Osteoblast (primary cell): ENCODE measurements at places on chromosomes 2 and 18.

DNA sequence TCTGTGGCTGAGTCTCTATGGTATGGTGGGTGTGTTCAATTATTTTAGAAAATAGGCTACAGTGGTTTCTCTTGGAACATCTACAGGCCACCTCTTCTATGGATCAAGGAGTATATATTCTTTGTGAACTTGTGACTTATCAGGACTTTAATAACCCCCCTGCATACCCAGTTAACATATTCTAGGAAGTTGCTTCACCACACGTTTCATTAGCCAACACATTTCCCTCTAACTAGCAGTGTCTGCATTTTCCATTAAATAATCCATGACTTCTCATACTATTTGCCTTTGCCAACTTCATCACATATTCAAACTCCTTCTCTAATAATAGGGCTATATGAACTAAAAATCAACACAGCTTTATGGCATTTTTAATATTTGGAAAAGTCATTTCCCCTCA, 187.6 kb upstream of the ARL4C start:
- no peaks in the 10 kb centered on the region for H3K36me3 ChIP-seq
- DNase-seq, result no peak
- peaks cover 25% of the 10 kb centered on the region for H3K4me1 ChIP-seq
- H3K27ac ChIP-seq, result no peak overlapping the region

GRCh38 chr2:236120141-236120601, 48.0 kb downstream of the GBX2 start:
- no peaks in the 10 kb centered on the region for H3K4me1 ChIP-seq
- no peaks in the 10 kb centered on the region for H3K36me3 ChIP-seq
- no peak overlapping the region for H3K4me3 ChIP-seq
- no peak overlapping the region for H3K27ac ChIP-seq

- peaks cover 22% of the 10 kb centered on the region for H3K4me1 ChIP-seq
- H3K4me3 ChIP-seq, result peak within 1 kb of the TSS; percentile 78
- no peaks in the 10 kb centered on the region for H3K27me3 ChIP-seq
- peak within 1 kb of the TSS; percentile 72 for H3K27ac ChIP-seq
- no peaks in the 10 kb centered on the region for H3K36me3 ChIP-seq
Observed at GRCh38 chr2:9003616-9004337, at the start of gene MBOAT2. Gene MBOAT2 (minus strand): TSS chr2:9003684. CDS start chr2:9003614, 70 bp downstream.

- no peaks in the 10 kb centered on the region for H3K4me1 ChIP-seq
- no peak overlapping the region for H3K4me3 ChIP-seq
- H3K27me3 ChIP-seq, result peaks cover 7% of the 10 kb centered on the region
- no peaks in the 10 kb centered on the region for H3K36me3 ChIP-seq
Observed at GRCh38 chr2:241532733-241533601, 24.6 kb upstream of the STK25 start.

DNA sequence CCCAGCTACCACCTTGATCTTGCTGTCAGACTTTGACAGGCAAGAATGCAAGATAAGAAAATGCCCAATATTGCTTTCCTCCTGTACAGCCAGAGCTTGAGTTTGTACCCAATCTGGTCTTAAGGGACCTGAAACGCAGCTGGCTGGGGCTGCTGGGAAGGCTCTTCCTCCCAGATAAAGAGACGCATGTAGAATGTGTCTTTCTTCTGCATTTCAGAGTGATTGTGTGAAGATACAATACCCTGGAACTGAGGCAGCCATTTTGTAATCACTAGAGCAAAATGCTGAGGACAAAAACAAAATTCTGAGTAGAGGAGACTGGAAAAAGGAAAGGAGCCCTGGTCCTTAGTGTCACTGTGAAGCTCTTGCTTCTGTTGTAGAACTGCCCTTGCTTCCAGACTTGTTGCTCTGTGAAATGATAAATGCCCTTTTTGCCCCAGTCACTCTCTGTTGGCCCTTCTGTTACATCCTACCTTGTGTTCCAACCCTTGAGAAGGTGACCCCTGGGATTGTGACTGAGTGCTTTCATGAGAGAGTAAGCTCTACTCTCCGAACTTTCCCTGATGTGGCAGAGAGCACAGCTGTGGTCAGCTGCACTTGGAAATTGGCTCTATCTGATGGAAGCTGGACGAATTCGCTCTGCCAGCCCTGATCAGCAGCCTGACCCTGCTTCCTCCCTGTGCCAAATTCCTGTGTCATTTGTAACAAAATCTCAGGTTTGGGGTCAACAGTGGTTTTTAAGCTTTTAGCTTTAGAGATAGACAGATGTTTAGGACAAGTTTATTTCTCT, 137.4 kb upstream of the RBMS1 start:
- no peak overlapping the region for H3K27ac ChIP-seq
- H3K4me1 ChIP-seq, result peaks cover 29% of the 10 kb centered on the region
- H3K4me3 ChIP-seq, result peak overlapping the region; percentile 5
- no peaks in the 10 kb centered on the region for H3K27me3 ChIP-seq
- H3K36me3 ChIP-seq, result no peaks in the 10 kb centered on the region

GRCh38 chr18:79396431-79397246, 909 bp downstream of the NFATC1 start:
- H3K27me3 ChIP-seq, result peaks cover 15% of the 10 kb centered on the region
- peak overlapping the region; percentile 59 for H3K4me3 ChIP-seq
- peak; percentile 93 for DNase-seq
- no peaks in the 10 kb centered on the region for H3K36me3 ChIP-seq

DNA sequence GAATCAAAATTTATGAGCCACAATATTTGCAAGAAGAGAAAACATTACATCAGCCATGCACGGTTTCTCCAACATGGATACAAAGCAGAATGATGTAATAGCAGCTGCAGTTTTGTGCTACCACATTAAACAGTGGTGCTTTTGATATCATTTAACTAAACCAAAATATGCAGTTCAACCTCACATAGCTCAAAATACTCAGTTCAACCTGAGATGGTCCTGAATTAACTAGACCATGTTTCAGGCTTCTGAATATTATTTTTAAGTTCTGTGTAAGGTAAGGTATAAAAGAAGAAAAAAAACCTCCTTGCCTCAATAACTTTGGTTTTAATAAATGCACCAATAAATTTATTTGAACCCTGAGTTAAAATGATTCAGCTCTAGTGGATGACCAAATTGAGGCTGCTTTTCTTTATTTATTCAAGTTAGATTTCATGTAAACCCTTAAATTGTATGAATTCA, 18.8 kb upstream of the TSPYL6 start:
- DNase-seq, result no peak
- H3K4me1 ChIP-seq, result no peaks in the 10 kb centered on the region
- no peaks in the 10 kb centered on the region for H3K36me3 ChIP-seq
- H3K27ac ChIP-seq, result no peak overlapping the region
- no peaks in the 10 kb centered on the region for H3K27me3 ChIP-seq

GRCh38 chr2:203412546-203413331, 84.5 kb downstream of the ABI2 start:
- peaks cover 43% of the 10 kb centered on the region for H3K36me3 ChIP-seq
- H3K4me1 ChIP-seq, result peaks cover 12% of the 10 kb centered on the region
- H3K4me3 ChIP-seq, result no peak overlapping the region
- H3K27ac ChIP-seq, result peak overlapping the region; percentile 29

GRCh38 chr2:102251042-102251848, 60.1 kb upstream of the IL1RL1 start:
- DNase-seq, result peak; percentile 86
- H3K4me3 ChIP-seq, result peak overlapping the region; percentile 69
- no peaks in the 10 kb centered on the region for H3K27me3 ChIP-seq
- no peak overlapping the region for H3K27ac ChIP-seq

DNA sequence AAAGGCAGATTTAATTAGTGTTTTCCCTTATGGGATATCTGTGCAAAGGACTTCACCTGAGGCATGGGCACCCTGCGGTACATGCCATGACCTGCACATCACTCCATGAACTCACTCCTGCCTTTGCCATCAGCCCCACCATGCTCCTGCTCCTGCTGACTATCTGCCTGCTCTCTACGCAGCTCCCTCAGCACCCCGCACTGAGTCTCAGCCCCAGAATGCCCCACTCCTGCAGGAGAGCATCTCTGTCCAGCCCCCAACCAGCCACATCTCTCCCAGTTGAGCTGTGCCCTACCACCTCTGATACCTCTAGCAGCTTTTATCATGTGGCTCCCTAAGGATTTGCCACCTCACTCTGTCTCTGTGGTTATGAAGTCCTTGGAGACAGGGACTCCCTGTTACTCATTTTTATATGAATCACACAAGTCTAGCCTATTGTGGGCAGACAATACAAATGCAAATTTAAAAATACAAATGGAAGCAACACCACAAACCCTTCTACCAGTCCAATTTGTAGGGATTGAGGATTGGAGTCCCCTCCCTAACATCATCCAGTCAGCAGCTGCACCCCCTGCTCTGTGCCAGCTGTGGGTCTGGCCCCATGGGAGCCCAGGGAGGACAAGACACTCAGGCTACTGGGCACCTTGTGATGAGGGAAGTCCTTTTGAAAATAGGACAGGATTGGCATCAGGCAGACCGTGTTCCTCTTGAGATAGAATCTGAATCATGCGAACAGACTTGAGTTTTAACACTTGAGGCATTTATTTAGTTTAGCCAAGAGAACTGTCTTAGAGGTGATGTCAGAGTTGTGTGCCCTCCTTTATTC, 689.6 kb upstream of the HS6ST1 start:
- no peak overlapping the region for H3K27ac ChIP-seq
- no peaks in the 10 kb centered on the region for H3K36me3 ChIP-seq
- H3K27me3 ChIP-seq, result no peaks in the 10 kb centered on the region
- no peak overlapping the region for H3K4me3 ChIP-seq
- DNase-seq, result no peak

DNA sequence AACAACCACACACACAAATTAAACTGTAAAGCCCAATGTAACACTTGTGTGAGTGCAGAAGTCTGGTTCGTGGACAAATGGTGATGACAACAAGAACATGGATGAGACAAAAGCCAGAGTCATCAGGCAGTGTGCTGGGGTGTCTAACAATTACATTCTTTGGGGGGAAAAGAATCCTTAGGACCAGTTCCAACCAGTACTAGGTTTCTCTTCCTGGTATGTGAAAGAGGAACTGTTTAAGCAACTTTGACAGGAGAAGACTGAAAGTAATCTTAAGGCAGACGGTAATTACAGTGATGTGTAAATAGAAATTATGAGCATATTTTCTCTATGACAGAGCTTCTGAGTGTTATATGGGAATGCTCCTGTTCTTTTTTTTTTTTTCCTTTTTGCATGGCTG, 133.4 kb downstream of the AFF3 start:
- H3K4me3 ChIP-seq, result no peak overlapping the region
- peak; percentile 47 for DNase-seq
- H3K27me3 ChIP-seq, result no peaks in the 10 kb centered on the region
- peaks cover 8% of the 10 kb centered on the region for H3K36me3 ChIP-seq
